Colonic mucosa (tissue), 4 donors: ENCODE measurements at places on chromosomes 2 and 18. TPM values are rescaled to one million over a fixed set of nuclear protein-coding genes. Genes with fewer than 3 reads are reported as not detected.
A peak's percentile ranks its signal among the peaks of the same experiment; 100 is the strongest.

RESP18 gene
- not detected for total RNA-seq

RAX gene
- total RNA-seq = not detected

IL1B gene
- 1.6 TPM for total RNA-seq

NT5C1B gene
- total RNA-seq = not detected

GPR45 gene
- total RNA-seq = not detected

MAB21L4 gene
- 6.1 TPM for total RNA-seq

NEB gene
- total RNA-seq = 1.0 TPM

KHK gene
- 8.9 TPM for total RNA-seq

LRP1B gene
- 0.10 TPM for total RNA-seq

RBKS gene
- total RNA-seq = 5.5 TPM

TMEM37 gene
- total RNA-seq = 52.1 TPM

DNA sequence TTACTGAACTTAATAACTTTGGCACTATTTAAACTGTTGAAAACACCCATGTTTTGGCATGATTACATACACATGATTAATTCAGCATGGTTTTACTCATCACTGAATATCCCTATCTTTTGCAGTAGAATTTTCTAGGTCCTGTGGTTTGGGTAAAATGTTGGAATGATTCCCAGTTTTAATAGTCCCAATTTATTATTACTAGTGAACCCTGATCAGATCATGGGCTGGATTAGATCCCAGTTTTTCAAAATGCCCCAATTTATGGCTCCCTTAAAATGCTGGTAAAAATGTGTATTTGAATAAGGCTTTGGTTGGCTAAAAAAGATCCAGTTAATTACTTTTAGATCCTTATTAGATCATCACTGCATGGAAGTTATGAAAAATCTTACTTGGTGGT lies 273.6 kb upstream of the NRP2 start:
- no peak for DNase-seq
- H3K36me3 ChIP-seq = no peaks in the 10 kb centered on the region
- H3K4me1 ChIP-seq = no peaks in the 10 kb centered on the region
- no peak overlapping the region for H3K4me3 ChIP-seq
- no peaks in the 10 kb centered on the region for H3K27me3 ChIP-seq

DNA sequence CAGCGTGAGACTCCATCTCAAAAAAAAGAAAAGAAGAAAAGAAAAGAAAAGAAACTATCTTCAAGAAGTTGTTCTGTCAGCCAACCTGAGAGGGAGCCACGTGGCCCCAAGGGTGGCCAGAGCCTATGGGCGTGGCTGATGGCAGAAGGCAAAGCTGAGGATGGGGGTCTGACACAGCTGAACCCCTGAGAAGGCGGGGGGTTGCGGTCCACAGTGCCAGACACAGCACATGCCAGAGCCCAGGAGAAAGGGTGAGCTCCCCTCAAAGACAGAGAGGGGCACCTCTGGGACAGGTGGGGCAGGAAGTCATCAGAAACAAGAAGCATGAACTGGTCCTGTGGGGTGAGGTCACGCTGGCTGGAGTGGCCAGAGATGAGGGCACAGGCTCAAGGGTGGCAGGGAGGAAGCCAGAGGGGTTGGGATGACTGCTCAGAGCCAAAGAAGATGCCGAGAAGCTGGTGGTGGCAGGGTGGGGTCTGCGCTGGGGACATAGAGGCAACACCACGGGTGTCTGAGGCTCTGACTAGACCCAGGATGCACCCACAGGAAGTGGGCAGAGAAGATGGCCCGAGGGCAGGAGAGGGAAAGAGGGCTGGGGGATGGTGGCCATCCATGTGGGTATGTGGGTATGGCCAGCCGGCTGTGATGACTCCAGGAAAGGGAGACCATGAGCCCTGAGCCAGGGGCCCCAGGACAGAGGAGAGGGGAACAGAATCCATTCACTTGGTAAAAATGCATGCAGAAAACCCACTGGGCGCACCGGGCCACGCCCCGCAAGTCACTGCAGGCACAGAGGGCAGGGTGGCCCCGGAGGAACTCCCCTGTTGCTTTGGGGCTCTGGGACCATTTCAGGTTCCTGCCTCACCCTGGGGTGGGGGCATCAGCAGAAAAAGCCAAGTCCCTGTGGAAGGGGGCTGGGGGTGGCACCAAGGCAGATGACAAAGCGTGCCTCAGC lies 8.4 kb downstream of the KIF1A start:
- H3K27me3 ChIP-seq = no peaks in the 10 kb centered on the region
- H3K36me3 ChIP-seq = no peaks in the 10 kb centered on the region
- no peak overlapping the region for H3K27ac ChIP-seq
- no peaks in the 10 kb centered on the region for H3K4me1 ChIP-seq
- H3K4me3 ChIP-seq = no peak overlapping the region

DNA sequence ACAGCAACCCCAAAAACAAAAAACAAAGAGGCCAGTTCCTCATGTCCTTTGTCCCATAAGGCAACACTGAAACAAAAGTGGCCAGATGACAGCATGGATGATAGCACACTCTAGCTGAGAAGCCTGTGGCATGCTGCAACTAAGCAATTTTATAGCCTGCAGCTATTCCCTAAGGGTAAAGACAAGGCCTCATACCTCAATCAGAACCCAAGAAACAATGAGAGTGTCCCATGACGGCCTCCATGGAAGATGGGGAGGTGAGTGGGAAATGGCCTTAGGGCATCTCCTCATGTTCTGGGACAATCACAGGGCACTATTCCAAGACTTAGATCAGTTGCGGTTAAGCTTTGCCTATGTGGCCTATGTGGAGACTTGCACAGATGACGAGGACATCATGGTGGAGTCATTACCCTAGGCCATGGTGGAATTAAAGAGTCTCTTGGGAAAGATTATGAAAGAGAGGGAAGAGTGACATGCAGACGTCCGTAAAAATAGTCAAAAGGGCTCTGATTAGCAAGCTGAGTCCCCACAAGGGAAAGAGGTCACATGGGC lies 103.1 kb downstream of the INO80D start:
- H3K4me3 ChIP-seq = no peak overlapping the region
- no peak for DNase-seq
- H3K36me3 ChIP-seq = no peaks in the 10 kb centered on the region
- no peaks in the 10 kb centered on the region for H3K27me3 ChIP-seq

GRCh38 chr2:119888680-119889079 lies 124.2 kb upstream of the EPB41L5 start:
- DNase-seq = no peak
- no peaks in the 10 kb centered on the region for H3K27me3 ChIP-seq
- H3K4me3 ChIP-seq = no peak overlapping the region
- H3K27ac ChIP-seq = no peak overlapping the region
- no peaks in the 10 kb centered on the region for H3K36me3 ChIP-seq

- no peak overlapping the region for H3K4me3 ChIP-seq
- no peaks in the 10 kb centered on the region for H3K27me3 ChIP-seq
- no peak overlapping the region for H3K27ac ChIP-seq
- H3K4me1 ChIP-seq = no peaks in the 10 kb centered on the region
Observed at GRCh38 chr2:37441055-37441454, 96.6 kb downstream of the QPCT start.

GRCh38 chr2:230326453-230327417 lies at the start of gene SP140L:
Gene SP140L (plus strand): TSS chr2:230327193. CDS start chr2:230327270, 77 bp downstream.
- H3K27ac ChIP-seq = peak within 1 kb of the TSS; percentile 90
- no peaks in the 10 kb centered on the region for H3K36me3 ChIP-seq
- no peaks in the 10 kb centered on the region for H3K27me3 ChIP-seq
- DNase-seq = peak; percentile 87
- H3K4me3 ChIP-seq = peak within 1 kb of the TSS; percentile 31

GRCh38 chr2:165475277-165476004 lies 5.9 kb downstream of the CSRNP3 start:
- DNase-seq = no peak
- no peaks in the 10 kb centered on the region for H3K36me3 ChIP-seq

GRCh38 chr2:184730288-184730687 lies 132.0 kb downstream of the ZNF804A start:
- DNase-seq = no peak
- no peaks in the 10 kb centered on the region for H3K4me1 ChIP-seq
- H3K27me3 ChIP-seq = no peaks in the 10 kb centered on the region
- H3K36me3 ChIP-seq = no peaks in the 10 kb centered on the region
- no peak overlapping the region for H3K4me3 ChIP-seq

GRCh38 chr2:67727623-67728022 lies 330.5 kb downstream of the ETAA1 start:
- no peak for DNase-seq
- H3K27me3 ChIP-seq = no peaks in the 10 kb centered on the region
- H3K4me1 ChIP-seq = no peaks in the 10 kb centered on the region

DNA sequence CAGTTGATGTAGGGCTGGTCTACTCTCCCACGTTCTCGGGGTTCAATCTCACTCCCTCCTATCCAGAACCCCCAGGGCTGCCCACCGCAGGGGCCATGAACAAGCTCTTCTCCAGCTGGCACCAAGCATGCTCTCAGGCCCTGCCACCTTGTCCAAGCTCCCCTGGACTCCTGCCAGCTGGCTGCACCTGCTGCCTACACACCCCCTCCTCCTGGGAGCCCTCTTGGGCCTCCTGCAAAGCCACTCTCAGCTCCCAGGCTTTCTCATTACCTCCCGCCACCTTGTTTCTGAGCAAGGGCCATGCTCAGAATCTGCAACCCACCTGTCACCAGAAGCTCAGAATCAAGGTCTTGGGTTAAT lies 56.0 kb downstream of the HDAC4 start:
- DNase-seq = peak; percentile 29
- peaks cover 7% of the 10 kb centered on the region for H3K4me1 ChIP-seq
- no peaks in the 10 kb centered on the region for H3K36me3 ChIP-seq

DNA sequence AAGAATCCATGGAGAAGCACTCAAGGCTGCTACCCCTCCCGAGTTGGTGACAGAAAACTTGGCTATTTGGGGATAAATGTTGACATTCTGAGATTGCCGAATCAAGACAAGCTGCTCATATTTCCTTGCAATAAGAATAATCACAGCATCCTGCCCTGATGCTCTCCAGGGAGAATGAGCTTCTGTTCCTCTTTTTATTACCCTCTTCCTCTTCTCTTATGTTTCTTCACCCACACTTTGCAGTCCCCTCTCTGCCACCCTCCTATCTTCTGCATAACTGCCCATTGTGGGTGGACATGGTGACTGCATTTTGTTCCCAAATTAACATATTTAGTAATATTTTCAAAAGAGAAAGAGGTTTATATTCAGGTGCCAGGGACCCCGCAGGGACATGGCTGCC lies 11.9 kb upstream of the MSGN1 start:
- H3K4me3 ChIP-seq = no peak overlapping the region
- H3K4me1 ChIP-seq = no peaks in the 10 kb centered on the region
- no peaks in the 10 kb centered on the region for H3K36me3 ChIP-seq
- H3K27ac ChIP-seq = no peak overlapping the region

DNA sequence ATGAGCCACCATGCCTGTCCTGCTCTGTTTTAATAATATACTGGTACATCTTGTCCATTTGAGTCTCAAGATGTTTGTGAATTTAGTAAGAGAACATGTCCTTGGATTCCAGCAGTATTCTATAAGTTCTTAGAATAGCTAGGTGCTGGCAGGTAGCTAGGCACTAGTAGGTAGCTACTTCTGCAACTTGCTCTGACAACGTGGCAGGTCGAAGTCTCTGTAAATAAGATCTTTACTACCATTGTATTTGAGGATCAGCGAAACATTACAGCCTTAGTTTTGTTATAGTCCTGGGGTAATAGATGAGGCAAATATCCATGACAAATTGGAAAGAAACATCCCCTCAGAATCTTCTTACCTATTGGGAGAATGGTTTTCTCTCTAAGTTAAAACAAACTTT lies 14.2 kb upstream of the PRELID3A start:
- peak overlapping the region; percentile 24 for H3K27ac ChIP-seq
- no peaks in the 10 kb centered on the region for H3K36me3 ChIP-seq
- peaks cover 3% of the 10 kb centered on the region for H3K4me1 ChIP-seq

DNA sequence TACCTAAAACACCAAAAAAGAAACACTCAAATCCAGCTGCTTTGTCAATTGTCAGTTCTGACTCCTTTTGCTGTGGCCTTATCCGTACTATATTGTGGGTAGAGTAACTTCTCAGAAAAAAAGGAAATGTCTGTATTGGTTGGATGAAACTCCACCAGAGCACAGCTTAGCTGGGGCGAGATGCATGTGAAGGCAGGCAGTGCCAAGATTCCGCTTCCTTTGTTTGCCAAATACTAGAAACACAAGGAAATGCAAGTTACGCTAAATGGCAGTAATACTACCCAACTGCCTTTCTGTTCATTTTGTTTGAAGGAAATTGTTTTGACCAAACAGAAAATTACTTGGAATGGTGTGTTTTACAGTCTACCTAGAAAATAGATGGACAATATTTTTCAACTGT lies 10.0 kb downstream of the KLF11 start:
- peaks cover 11% of the 10 kb centered on the region for H3K4me1 ChIP-seq
- no peaks in the 10 kb centered on the region for H3K27me3 ChIP-seq
- H3K27ac ChIP-seq = no peak overlapping the region
- no peak for DNase-seq

GRCh38 chr2:114108824-114109416 lies 219.0 kb downstream of the ACTR3 start:
- no peak overlapping the region for H3K27ac ChIP-seq

DNA sequence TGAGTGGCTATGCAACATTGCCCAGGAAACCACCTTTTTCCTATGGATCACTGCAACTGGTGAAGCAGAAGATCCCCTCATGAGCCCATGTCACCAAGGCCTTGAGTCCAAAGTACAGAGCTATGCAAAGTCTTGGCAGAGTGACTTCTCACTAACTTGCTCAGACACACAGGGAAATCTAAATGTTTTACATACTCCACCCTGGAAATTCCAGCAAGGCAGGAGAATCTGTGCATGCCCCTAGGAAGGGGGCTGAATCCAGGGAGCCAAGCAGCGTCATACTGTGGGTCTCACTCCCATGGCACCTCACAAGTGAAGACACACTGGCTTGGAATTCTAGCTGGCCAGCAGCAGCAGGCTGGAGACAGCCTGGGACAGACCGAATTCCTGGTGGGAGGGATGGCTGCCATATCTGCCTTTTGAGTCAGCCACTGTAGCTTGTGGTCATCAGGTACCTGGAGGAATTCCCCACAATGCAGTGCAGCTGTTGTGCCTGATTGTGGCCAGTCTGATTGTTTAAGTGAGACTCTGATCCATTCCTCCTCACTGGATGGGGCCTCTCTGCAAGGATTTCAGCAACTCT lies 1817.4 kb downstream of the SUCLG1 start:
- no peak overlapping the region for H3K27ac ChIP-seq
- H3K27me3 ChIP-seq = no peaks in the 10 kb centered on the region
- no peaks in the 10 kb centered on the region for H3K36me3 ChIP-seq
- H3K4me1 ChIP-seq = no peaks in the 10 kb centered on the region
- H3K4me3 ChIP-seq = no peak overlapping the region
